ENCODE measurements at places on chromosomes 7 and 10. TPM values are rescaled to one million over a fixed set of nuclear protein-coding genes. Genes with fewer than 3 reads are reported as not detected.

Gene ZSWIM8
- total RNA-seq: 128 TPM

Gene SPDYE6
- total RNA-seq: not detected

Gene INA
- 0.54 TPM for total RNA-seq

Gene LMBR1
- 54.3 TPM for total RNA-seq

Gene EIF5AL1
- 0.27 TPM for total RNA-seq

Gene CACNB2
- total RNA-seq: not detected

Gene IL2RA
- 464 TPM for total RNA-seq

Gene GIMAP2
- 101 TPM for total RNA-seq

Gene WBP1L
- total RNA-seq: 35.2 TPM

Gene ASB10
- total RNA-seq: not detected

Gene CLEC2L
- not detected for total RNA-seq

Gene MOGAT3
- total RNA-seq: not detected

Gene LRRC18
- total RNA-seq: not detected

Gene SPDYE1
- 0.12 TPM for total RNA-seq

Gene PDE6C
- not detected for total RNA-seq

Gene COBL
- not detected for total RNA-seq

Gene GPR37
- not detected for total RNA-seq

Gene SLC18A3
- not detected for total RNA-seq

Gene CYP26A1
- not detected for total RNA-seq

Gene CTTNBP2
- not detected for total RNA-seq

Gene NPTX2
- total RNA-seq: not detected

Gene CC2D2B
- total RNA-seq: 0.76 TPM

Gene NYAP1
- total RNA-seq: not detected

Gene C10orf53
- total RNA-seq: not detected

Gene CFAP70
- total RNA-seq: 0.44 TPM

Gene WNT8B
- 0.20 TPM for total RNA-seq

Gene NEBL
- total RNA-seq: not detected

Gene RNF148
- total RNA-seq: not detected

Gene PPA1
- 192 TPM for total RNA-seq

Gene DYDC1
- total RNA-seq: not detected

Gene CPA5
- total RNA-seq: 0.90 TPM

Gene MPP7
- 3.6 TPM for total RNA-seq

Gene FGFR2
- total RNA-seq: not detected

Gene TFEC
- 0.17 TPM for total RNA-seq

Gene POM121C
- 84.2 TPM for total RNA-seq

Gene UNCX
- not detected for total RNA-seq

Gene CRYGN
- not detected for total RNA-seq

Gene ZC3HAV1L
- total RNA-seq: 21.2 TPM

Gene PAPOLB
- not detected for total RNA-seq

Gene HOXA4
- not detected for total RNA-seq

Gene SPRN
- not detected for total RNA-seq

Gene A1CF
- not detected for total RNA-seq

Gene SPDYE11
- not detected for total RNA-seq

Gene CYP2E1
- 1.0 TPM for total RNA-seq

Gene ADRB1
- 0.12 TPM for total RNA-seq

Gene SCIN
- total RNA-seq: 0.02 TPM

Gene TUBAL3
- total RNA-seq: not detected

Gene TCERG1L
- 0.07 TPM for total RNA-seq

Gene CALY
- total RNA-seq: 0.44 TPM

Gene OR2A1
- not detected for total RNA-seq

Gene KCTD7
- total RNA-seq: 28.0 TPM

Gene TMEM270
- not detected for total RNA-seq
